Gastrocnemius medialis (tissue), 4 donors: ENCODE measurements at places on chromosomes 2 and 18. TPM values are rescaled to one million over a fixed set of nuclear protein-coding genes. Genes with fewer than 3 reads are reported as not detected.

- no peak overlapping the region for H3K4me3 ChIP-seq
- peaks cover 8% of the 10 kb centered on the region for H3K4me1 ChIP-seq
- peak overlapping the region; percentile 84 for H3K27ac ChIP-seq
- H3K36me3 ChIP-seq = no peaks in the 10 kb centered on the region
- no peaks in the 10 kb centered on the region for H3K27me3 ChIP-seq
Measured at GRCh38 chr2:231688719-231689118, 19.6 kb upstream of the PTMA start.

DNA sequence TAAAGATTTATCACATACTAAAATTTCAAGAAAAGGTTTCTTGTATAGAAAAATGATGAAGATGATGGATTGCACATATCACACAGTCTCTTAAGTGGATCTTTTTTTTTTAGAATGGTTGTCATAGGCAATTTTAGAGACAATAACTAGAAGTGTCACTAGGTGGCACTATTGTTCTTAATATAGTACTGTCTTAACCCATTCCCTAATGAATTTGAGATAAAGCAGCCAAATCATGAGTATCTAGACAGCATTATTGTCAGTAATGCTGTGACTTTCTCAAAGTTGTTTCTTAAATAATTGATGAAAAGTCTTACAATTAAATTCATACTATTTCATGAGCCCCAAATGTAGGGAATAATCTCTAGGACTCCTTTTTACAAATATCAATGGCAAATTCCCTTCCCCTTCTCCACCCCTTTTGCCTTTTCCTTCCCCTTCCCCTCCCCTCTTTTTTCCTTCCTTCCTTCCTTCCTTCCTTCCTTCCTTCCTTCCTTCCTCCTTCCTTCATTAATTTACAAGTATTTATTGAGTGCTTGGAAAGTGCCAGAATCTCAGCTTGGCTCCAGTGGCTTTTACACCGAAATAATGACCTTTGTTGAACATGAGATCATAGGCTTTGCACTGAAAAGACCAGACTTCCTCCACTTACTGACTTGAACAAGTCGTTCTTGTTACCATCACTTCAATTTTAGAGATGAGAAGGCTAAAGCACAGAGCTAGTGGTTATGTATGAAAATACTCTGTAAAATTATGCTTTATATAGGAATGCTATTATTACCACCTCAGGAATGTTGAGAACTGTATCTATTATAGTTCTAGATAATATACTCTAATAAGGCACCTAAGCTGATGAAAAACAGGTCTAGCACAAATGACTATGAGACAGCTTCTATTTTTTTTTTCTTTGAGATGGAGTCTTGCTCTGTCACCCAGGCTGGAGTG is 19.8 kb downstream of the MYL12B start:
- H3K36me3 ChIP-seq = no peaks in the 10 kb centered on the region
- H3K27ac ChIP-seq = no peak overlapping the region
- no peak overlapping the region for H3K4me3 ChIP-seq

DNA sequence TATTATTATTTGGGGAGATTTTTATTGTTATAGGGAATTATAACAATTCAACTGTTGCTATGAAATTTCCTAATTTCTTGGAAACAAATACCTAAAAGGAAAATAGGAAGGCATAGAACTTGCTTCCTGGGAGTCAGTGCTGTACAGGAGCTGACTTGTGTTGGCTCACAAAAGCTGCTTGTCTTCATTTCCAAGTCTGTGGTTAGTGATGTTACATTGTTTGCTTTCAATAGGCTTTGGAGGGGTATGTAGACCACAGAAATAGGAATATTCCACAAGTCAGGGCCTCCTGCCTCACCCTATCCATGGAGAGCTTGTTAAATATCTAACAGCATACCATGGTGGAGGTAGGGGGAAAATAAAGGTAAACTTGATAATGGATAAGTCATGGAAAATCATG is 688.9 kb upstream of the FAM98A start:
- no peaks in the 10 kb centered on the region for H3K4me1 ChIP-seq
- DNase-seq = no peak
- H3K27me3 ChIP-seq = no peaks in the 10 kb centered on the region
- no peaks in the 10 kb centered on the region for H3K36me3 ChIP-seq
- no peak overlapping the region for H3K27ac ChIP-seq
- no peak overlapping the region for H3K4me3 ChIP-seq

DNA sequence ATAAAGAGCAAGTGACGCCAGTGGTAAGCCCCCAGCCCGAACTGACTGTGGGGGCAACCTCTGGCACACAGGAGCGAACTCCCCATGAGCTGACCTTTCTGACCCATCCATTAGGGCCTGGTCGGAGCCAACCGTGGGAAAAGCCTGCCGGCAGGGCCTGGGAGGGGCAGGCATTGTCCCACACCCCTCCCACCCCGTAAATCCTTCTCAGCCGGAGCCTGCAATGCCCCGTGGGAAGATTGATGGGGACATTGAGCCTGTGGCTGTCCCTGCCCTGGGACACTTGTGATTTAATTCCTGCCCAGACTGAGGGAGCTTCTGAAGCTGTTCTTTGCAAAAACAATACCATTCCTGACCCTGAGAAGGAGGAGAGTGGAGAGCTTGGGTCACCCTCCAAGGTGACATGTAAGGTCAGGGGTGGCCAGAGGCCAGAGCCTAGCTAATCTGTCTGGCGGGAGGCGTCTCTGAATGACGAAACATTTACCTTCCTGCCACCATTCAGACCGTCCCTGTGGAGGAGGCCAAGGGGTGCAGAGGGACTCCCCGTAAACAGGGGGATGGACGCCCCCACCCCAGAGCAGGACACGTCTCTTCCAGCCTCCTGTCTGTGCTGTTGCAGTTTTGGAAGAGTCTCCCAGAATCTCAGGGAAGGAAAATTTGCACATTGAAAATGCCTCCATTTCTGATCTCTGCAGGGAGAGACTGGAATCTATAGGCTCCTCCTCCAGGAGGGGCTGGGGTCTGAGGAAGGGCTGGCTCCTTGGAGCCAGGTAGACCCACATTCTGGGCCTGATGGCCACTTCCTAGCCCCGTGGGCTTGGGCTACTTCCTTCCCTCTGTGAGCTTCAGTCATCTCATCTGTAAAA is 51.2 kb upstream of the HS6ST1 start:
- no peaks in the 10 kb centered on the region for H3K27me3 ChIP-seq
- DNase-seq = no peak
- no peak overlapping the region for H3K27ac ChIP-seq
- no peaks in the 10 kb centered on the region for H3K4me1 ChIP-seq
- H3K4me3 ChIP-seq = no peak overlapping the region

GRCh38 chr18:75238100-75238499 is 27.5 kb downstream of the TSHZ1 start:
- H3K36me3 ChIP-seq = no peaks in the 10 kb centered on the region
- no peak overlapping the region for H3K27ac ChIP-seq
- H3K4me1 ChIP-seq = peaks cover under 1% of the 10 kb centered on the region
- H3K27me3 ChIP-seq = no peaks in the 10 kb centered on the region
- no peak overlapping the region for H3K4me3 ChIP-seq
- DNase-seq = no peak

Gene RTP5
- total RNA-seq = not detected
